ENCODE measurements at places on chromosomes 11 and 22. TPM values are rescaled to one million over a fixed set of nuclear protein-coding genes. Genes with fewer than 3 reads are reported as not detected.

TSGA10IP gene
- polyA plus RNA-seq, result 0.21 TPM

DNA sequence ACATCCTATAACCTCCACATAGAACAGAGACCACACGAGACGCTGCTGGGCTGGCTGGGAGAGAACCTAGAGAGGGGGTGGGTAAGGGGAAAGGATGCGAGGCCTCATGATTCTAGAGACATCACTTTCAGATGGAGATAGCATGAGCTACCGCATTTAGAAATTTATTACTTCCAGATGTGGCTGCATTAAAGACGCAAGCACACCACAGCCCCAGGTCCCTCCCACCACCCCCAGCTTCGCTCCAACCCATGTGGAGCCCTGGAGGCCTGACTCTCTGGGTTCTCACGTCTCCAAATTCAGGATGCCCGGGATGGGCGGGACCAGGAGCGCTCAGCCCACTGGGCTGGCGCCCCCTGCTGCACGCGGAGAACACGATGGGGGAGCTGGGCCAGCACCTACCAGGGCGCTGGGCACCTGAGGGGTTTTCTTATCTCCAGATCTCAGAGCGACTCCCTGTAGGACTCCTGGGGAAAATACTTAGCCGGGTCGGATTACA lies 13.6 kb downstream of the MRPL21 start:
- DNase-seq, result no peak

OSBP2 gene
- 7.4 TPM for polyA plus RNA-seq

DNA sequence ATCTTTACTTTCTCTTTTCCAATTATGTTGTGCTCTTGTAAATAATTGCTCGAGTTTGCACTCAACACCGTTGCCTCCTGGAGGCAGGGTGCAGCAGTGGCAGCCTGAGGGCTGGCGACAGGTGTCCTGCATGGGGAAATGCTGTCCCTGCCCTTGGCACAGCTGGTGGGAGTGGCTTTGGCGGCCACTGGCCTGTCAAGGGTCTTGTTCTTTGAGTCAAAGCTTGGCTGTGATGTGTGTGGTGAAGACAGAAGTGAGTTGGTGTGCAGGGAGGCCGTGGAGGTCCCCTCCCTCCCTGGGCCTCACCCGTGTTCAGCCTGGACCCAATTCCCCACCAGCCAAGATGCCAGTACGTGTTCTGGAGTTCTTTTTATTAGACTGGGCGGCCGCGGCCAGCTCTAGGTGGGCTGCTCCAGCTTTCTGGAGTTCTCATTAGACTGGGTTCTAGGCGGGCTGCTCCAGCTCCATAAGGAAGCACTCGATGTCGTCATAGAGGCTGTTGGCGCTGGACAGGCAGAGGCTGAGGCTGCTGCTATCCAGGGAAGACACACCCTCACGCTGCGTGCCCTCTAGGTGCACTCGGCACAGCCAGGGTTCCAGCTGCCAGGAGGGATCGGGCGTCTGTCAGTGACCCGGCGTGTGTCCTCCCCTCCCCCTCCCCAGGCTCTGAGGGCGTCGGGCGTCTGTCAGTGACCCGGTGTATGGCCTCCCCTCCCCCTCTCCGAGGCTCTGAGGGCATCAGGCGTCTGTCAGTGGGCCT lies 3.4 kb downstream of the IRF7 start:
- DNase-seq, result no peak

DNA sequence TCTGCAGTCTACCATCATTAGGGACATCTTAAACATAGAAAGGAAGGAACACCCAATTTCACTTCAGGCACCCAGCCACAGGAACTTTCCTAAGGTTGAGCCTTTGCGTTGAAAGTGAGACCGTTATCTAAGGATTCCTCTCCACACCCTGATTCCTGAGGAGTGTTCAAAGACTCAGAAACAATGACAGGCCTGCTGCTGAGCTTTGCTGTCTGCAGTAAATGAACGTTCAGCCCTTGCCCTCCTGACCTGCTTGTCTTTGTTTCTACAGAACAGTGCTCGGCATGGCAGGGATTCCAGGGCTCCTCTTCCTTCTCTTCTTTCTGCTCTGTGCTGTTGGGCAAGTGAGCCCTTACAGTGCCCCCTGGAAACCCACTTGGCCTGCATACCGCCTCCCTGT lies 7.0 kb downstream of the PRSS23 start:
- no peak for DNase-seq

DNA sequence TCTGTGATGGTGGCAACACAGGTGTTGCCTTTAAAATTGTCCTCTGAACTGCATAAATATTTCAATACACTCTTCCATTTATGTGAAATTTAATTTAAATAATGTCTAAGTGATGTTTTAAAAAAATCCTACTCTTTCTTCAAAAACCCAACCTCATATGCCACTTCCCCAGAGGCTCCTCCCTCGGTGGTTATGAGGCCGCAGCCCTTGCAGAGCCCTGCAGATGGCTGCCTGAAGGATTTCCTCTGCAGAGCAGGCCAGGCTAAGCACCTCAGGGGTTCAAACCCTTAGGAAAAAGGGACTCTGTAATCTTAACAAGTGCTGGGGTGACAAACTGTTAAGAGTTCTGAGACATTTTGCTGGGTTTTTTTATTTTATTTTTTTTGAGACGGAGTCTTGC lies 25.2 kb downstream of the MORC2 start:
- no peak for DNase-seq

DNA sequence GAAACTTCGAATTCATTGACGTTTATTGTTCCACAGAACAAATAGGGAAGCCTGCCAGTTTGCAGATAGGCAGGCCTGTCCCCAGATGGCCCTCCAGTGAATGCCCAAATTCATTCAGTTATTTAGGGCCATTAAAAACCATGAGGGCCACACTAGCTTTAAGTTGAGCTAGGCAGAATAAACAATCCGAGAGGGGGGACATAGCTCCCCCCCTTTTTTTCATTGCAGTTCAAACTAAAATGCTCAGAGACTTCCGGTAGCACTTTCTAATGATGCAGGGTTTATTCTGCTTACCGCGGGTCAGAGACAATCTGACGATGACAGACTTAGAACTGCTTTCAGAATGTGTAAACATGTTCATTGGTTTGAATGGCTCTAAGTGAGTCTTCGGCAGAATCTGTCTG lies 72.0 kb downstream of the ZBTB16 start:
- DNase-seq, result no peak

DNA sequence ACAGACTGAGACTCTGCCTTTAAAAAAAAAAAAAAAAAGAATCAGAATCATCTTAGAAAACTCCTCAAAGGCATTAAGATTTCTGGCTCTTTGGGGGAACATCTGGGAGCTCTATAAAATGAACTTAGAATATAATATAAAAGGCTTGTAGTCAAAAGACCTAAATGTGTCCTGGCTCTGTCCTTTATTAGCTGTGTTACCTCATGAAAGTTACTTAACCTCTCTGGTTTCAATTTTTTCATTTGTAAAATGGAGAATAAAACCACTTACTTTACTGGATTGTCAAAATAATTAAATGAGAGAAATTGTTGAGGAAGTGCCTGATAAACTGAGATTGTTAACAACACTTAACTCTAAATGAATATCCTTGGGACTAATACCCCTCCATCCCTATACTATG lies 81.8 kb downstream of the FAM168A start:
- no peak for DNase-seq

DNA sequence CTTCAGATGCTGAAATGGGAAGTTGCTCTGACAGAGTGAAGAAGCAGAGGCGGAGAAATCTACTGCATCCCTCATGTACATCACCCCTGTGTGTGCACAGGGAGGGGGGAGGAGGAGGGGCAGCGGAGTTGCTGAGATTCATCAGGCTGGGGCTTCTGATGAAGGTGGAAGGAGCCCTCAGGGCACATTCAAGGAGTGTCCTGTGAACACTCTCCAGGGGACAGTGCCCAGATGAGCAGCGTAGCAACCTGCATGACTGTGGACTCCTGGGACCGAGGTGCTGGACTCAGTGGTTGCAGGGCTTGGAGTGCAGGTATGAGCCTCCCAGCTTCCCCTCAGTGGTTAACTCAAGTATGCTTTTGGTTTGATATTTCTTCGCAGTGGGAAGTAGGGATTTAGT lies 257.8 kb upstream of the B3GAT1 start:
- no peak for DNase-seq

- DNase-seq, result no peak
These were observed 8.4 kb downstream of the SHISAL1 start for GRCh38 chr22:44304354-44304753.

- no peak for DNase-seq
These were observed 132.5 kb downstream of the CACNA1I start for GRCh38 chr22:39703091-39703490.

GRCh38 chr11:113721462-113722066 lies 15.5 kb upstream of the TMPRSS5 start:
- no peak for DNase-seq

DNA sequence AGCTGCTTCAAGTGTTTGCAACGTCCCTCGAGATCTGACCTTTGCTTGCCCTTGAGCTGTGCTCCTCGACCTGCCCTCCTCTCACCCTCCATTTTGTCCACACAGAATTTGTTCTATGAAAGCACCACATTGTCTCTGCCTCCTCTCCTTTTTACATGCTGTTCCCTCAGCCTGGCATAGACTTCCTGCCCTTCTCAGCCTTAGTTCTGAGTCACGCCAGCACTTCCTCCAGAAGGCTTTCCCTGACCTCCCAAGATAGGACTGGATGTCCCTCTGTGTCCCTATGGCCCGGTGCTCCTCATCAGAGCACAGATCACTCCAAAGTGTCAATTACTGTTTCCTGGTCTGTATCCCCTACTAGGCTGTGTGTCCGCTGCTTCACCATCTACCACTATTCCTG lies 16.2 kb downstream of the JHY start:
- DNase-seq, result no peak

- no peak for DNase-seq
These were observed 3.1 kb upstream of the EHD1 start for GRCh38 chr11:64881476-64881875.

GRCh38 chr11:128513915-128514681 lies 73.3 kb downstream of the ETS1 start:
- DNase-seq, result no peak

- no peak for DNase-seq
These were observed 115.4 kb downstream of the ZBTB16 start for GRCh38 chr11:114174712-114175495.

GRCh38 chr11:60301178-60301577 lies 20.7 kb downstream of the MS4A4A start:
- no peak for DNase-seq

OR56A1 gene
- not detected for polyA plus RNA-seq

DNA sequence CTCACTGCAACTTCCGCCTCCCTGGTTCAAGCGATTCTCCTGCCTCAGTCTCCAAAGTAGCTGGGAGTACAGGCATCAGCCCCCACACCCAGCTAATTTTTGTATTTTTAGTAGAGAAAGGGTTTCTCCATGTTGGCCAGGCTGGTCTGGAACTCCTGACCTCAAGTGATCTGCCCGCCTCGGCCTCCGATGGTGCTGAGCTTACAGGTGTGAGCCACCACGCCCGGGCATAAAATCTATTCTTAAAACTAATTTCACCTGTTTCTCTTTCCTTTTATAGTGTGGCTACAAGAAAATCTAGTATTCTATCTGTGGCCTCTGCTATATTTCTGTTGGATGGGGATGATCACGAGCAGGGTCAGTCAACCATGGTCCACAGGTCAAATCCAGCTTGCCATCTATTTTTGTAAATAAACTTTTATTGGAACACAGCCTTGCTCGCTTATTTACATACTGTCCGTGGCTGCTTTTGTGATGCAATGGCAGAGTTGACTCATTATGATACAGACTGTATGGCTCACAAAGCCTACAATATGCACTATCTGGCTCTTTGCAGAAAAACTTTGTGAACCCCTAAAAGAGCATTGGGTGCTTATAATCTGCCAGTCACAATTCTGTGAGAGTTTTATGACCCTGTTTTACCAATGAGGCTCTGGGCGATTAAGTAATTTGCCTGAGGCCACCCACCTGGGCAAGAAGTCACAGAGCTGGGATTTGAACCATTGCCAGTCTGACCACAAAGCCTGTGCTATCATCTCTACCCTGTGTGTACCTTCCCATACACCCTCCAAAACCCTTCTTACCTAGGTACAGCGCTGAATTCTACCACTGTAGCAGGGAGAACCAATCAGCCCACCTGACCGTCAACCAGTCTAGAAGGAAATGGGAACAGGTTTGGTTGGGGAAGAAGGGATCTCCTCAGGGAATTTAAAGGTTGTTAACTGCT lies 28.3 kb downstream of the SLC1A2 start:
- no peak for DNase-seq

GRCh38 chr11:74602637-74603556 lies 10.5 kb downstream of the POLD3 start:
- DNase-seq, result no peak

GRCh38 chr22:36971341-36972125 lies 47.7 kb downstream of the TST start:
- no peak for DNase-seq

DNA sequence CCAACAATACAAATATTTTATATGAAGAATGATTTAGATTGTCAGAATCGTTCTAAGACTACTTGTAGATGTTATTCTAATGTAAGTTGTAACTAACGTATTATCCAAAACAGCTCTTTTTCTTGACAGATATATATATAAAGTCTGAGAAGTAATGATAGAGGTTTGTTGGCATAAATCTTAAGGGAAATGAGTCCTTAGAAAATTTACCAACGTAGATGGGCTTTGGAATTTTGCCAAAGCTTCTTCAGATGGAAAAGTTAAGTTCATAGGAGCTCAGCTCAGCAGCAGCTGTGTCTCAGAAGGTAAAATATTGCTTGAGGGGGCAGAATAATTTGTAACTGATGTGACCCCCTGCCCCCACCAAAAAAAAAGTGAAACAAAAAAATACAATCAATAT lies 66.7 kb downstream of the BID start:
- no peak for DNase-seq
